ENCODE measurements at places on chromosomes 4 and X.

DNA sequence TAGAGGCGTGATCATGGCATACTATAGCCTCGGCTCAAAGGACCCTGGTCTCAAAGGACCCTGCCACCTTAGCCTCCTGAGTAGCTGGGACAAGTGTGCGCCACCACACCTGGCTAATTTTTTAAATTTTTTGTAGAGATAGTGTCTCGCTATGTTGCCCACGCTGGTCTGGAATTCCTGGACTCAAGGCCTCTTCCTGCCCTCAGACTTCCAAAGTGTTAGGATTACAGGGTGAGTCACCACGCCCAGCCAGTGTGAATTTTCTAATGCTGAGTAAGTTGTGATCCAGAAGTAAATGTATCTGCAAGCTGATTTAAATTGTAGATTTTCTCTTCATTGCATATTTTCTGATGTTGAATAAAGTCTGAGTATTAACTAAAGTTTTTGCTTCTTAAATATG lies 2.6 kb upstream of the ZNF674 start:
- DNase-seq, result no peak

- DNase-seq, result no peak
These were observed 50.8 kb upstream of the ELF2 start for GRCh38 chr4:139227729-139228404.

- no peak for DNase-seq
These were observed 493.4 kb downstream of the ACTRT1 start for GRCh38 chrX:127558811-127559210.

GRCh38 chr4:119190354-119190753 lies 22.2 kb upstream of the USP53 start:
- no peak for DNase-seq
